Adrenal gland (tissue), 19 donors: ENCODE measurements at places on chromosomes 5 and 9.

- no peak overlapping the region for H3K4me3 ChIP-seq
- H3K4me1 ChIP-seq, result peaks cover 37% of the 10 kb centered on the region
- no peak for DNase-seq
- no peaks in the 10 kb centered on the region for H3K36me3 ChIP-seq
- no peak overlapping the region for H3K27ac ChIP-seq
- H3K27me3 ChIP-seq, result no peaks in the 10 kb centered on the region
These were observed 4.6 kb downstream of the SMC5 start for GRCh38 chr9:70263421-70263820.

- H3K27me3 ChIP-seq, result no peaks in the 10 kb centered on the region
- H3K4me1 ChIP-seq, result no peaks in the 10 kb centered on the region
- DNase-seq, result no peak
- H3K4me3 ChIP-seq, result no peak overlapping the region
- H3K36me3 ChIP-seq, result no peaks in the 10 kb centered on the region
- H3K27ac ChIP-seq, result no peak overlapping the region
These were observed 64.1 kb downstream of the PLAC8L1 start for GRCh38 chr5:146041180-146041789.

GRCh38 chr5:73764996-73765395, 139.0 kb downstream of the ARHGEF28 start:
- no peaks in the 10 kb centered on the region for H3K36me3 ChIP-seq
- no peak overlapping the region for H3K4me3 ChIP-seq
- no peak for DNase-seq
- H3K4me1 ChIP-seq, result peaks cover 25% of the 10 kb centered on the region
- no peak overlapping the region for H3K27ac ChIP-seq

DNA sequence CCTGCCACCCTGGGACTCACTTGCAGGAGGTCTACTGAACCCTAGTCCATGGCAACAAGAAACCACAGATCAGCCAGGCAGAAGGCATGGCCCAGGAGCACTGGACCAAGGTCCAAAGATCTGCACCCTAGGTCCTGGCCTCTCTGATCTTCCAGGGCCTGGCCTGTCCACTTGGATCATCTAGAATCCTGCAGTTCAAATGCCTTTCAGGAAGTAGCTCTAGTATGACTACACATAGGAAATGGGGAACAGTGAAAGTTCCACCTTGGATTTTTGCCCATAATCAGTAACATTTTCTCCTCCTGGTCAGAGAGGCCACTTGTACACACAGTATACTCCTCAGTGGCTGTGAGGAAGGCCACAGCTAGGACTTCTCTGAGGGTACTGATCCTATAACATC, 11.5 kb downstream of the ANXA6 start:
- no peak overlapping the region for H3K27ac ChIP-seq
- DNase-seq, result no peak
- peaks cover 24% of the 10 kb centered on the region for H3K36me3 ChIP-seq
- H3K4me3 ChIP-seq, result no peak overlapping the region
- peaks cover 8% of the 10 kb centered on the region for H3K4me1 ChIP-seq
- H3K27me3 ChIP-seq, result no peaks in the 10 kb centered on the region

DNA sequence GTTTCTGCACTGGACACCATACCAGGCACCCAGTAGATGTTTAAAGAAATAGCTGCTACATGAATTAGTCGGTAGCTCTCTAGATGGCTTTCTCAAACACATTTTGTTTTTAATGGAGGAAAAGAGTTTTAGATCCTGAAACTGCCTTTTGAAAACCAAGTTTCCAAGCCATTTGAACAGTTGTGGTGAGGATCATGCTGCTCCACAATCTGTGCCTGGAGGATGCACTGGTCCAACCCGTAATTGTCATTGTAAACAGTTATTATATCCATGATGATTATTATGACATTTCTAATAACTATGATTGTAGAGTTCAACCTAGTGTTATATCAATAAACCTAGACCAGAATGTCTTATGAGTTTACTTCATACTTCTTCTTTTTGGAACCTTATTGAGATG, 35.9 kb upstream of the ZFAND5 start:
- no peak overlapping the region for H3K4me3 ChIP-seq
- H3K27ac ChIP-seq, result no peak overlapping the region
- no peak for DNase-seq
